ENCODE measurements at places on chromosomes 12 and 14.

GRCh38 chr14:61222388-61222787 is 58.8 kb downstream of the TMEM30B start:
- DNase-seq, result no peak

DNA sequence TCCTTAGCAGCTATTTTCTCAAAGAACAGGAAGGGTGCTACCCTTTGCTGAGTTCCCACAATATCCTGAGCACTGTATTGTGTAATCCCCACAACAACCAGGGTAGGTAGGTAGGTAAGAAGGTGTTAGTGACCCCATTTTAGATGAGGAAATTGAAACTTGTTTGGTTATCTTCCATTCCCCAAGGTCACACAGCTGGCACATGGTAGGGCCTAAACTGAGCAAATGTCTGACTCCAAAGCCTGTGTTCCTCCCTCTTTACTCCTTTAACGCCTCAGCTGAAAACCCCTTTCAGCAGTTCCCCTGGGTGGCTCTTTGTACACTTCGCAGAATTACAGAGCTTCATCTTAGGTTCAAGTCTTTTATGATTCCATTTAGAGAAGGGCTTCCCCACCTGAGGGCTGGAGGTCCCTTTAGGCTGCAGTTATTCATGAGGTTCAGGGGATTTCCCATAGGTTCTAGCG is 26.5 kb upstream of the RIC8B start:
- DNase-seq, result no peak

- DNase-seq, result no peak
These were observed 17.2 kb upstream of the PSMC1 start for GRCh38 chr14:90239139-90239538.

DNA sequence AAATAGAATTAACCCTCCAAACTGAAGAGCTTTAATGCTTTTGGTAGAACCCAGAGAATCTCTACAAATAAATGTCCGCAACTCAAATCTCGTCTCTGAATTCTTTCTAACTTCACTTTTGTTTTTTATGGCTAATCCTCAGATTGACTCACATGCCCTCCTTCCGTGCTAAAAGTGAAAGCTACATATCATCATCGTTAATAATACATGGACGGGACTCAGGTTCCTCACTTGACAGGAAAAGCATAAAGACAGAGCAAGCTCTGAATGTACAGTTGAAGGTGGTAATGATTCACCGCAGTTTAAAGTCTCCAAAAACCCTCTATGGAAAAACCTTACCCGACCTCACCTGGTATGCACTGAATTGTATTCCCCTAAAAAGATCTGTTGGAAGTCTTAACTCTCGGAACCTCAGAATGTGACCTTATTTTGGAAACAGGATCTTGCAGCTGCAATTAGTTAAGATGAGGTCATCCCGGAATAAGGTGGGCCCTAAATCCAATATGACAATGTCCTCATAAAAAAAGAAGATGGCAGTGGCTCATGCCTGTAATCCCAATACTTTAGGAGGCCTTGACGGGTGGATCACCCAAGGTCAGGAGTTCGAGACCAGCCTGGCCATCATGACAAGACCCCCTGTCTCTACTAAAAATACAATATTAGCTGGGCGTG is 147.4 kb upstream of the FOXN3 start:
- no peak for DNase-seq

DNA sequence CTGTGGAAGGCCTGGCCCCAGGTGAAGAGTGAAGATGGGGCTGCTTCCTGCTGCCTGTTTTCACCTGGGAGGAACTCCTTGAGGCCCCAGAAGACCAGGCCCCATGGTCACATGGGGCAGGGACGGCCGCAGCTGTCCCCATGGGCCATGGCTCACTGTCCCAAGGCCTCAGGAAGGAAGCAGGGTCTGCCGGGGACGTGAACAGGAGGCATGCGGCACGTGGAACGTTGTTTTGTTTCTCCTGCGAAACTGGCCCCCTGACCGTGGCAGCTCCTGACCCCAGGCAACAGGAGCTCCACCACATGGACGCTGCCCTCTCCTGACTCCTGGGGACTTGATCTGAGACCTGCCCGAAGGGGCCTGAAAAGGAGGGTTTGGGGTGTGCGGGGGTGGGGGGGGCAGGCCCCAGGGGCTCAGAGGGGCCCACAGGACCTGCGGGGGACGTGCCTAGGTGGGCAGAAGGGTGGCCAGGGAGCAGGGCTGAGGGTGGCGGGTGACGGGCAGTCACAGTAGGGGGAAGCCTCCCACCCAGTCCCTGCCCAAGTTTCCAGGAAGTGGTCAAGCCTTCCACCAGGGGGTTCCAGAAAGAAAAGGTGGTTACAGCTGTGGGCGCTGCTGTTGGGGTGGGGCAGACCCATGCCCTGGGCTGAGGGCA is 41.4 kb downstream of the LRCOL1 start:
- no peak for DNase-seq
